ENCODE measurements at places on chromosomes 5 and 9.

GRCh38 chr9:135663857-135664256 lies 748 bp downstream of the LCN9 start:
- no peak for DNase-seq

DNA sequence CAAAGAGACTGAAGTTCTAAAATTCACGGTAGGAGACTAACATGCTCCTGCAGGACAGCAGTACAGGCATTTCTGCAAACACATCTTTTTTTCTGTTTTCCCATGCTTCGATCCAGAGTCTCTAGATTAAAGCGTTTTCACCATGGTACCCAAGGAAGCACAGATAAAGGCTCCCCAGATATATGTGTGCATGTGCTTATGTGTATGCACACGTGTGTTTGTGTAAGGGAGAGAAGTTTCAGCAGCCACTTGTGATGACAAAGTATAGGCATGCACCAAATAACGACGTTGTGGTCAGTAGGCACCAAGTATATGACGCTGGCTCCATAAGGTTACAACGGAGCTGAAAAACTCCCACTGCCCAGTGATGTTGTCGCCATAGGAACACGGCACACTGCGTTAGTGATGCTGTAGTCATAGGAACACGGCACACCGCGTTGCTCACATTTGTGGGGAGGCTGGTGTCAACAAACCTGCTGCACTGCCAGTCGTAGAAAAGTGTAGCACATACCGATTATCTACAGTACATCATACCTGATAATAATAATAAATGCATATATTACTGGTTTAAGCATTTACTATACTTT lies 21.7 kb downstream of the MED10 start:
- no peak for DNase-seq

DNA sequence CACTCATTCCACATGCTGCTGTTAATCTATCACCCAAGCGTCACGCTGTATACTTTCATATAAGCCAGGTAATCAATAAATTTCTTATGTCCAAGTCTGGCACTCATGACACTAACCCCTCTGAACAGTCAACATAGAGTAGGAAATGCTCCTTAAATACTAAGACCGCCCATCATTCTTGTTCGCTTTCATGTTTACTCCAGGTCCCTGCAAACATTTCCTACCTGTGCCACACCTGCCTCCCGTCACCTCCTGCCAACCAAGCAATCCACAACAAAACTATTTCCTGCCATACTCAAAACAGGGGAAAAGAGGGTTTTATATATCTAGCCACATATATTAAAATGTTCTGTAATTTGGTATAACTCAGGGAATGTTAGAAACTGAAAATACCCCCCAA lies 39.0 kb downstream of the ZFR start:
- no peak for DNase-seq

GRCh38 chr9:78664370-78664769 lies 367.4 kb downstream of the PSAT1 start:
- DNase-seq: no peak

DNA sequence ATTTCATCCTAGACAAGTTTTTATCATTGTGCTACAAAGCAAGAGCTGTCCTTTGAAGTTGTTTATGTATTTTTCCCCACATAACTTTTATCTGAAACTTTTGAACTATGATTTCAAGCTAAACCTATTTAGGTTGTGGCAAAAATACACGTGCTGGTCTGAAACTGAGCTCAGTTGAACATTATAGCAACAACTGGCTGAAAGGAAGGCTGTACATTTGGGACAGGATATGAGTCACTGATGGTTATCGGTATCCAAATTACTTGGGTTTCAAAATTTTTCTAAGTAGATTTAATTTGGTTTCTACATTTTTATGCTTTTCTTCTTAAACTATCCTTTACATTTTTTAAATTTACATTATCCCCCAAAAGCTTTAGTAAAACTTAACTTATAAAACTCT lies 627.3 kb upstream of the NUDT12 start:
- DNase-seq: no peak

GRCh38 chr9:10204276-10204675 lies 408.5 kb downstream of the PTPRD start:
- no peak for DNase-seq

DNA sequence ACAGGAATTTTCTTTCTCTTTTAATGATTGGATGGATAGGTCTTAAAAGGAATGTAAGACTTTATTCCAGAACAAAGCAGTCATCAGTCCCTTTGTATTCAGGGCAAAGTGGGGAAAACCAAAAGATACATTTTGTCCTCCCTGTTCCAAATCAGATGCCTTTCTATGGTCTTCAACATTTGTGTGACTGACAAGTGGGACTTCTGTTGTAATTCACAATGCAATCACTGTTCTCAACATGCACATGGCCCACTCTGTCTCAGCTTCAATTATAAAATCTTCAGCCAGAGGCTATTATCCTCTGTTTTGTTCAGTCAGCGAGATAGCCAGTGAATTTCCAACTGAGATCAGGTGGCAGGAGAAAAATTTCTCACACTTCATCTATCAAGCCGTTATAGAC lies 95.5 kb upstream of the ERBIN start:
- DNase-seq: no peak

DNA sequence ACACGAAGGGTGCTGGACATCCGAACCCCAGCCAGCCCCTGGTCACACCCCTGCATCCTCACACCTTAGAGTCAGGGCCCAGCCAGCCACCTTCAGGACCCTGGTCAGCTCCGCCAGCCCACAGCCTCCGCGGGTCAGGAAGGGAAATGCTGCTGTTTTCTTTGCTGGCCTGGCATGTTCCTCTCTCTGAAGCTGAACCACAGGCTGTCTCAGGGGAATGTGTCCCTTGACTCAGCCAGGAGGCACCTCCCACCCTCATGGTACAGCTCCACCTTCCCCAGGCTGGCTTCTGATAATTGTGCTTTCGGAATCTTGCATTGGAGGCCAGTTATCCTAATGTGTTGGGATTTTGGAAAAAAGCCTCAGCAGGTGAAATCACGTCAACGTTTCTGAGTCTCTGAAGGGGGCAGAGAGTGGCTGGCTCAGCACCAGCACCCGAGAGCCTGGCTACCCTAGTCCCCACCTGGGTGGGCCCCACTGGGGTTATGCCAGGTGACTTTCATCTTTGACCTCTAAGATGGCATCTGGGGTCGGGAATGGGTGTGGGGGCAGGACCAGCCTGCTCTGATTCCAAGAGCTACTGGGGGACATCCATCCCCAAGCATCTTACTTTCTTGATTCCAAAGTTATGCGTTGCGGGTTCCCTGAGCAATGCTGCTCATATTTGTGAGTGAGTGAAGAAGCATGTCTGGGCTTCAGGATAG lies 9.8 kb upstream of the OLFM1 start:
- no peak for DNase-seq

DNA sequence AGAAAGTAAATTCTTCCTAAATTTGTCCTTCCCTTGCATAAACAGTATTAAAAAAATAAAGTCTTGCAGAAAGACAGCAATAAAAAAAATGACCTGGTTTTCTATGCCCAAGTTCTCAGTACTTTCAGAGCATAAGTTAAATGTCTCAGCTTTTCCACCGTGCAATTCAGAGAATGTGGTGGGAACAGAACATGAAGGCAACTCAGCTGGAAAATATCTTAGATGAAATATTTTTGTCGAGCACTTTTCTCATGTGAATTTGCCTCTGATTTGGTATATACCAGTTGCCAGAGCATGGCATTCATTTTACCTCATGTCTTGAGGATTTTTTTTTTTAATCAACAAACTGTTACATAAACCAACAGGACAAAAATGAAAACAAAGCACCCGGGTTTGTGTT lies 176.1 kb downstream of the CETN3 start:
- no peak for DNase-seq

DNA sequence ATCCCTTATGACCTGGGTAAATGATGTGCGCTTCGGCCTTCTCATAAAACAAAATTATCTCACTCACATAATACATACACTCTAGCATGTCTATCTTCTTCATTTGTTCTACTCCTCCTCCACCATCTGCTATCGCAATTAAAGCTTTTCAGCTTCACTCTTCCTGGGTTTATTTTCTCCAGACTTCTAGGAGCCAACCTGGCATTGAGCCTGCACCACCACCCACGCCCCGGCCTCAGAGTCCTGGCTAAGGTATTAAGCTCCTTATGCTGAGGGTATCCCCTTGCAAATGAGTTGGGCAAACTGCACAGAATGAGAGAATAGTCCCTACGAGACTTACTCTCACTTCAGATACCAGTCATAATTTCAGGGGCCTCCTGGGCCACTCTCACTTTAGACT lies 236.1 kb upstream of the CDH12 start:
- DNase-seq: no peak

GRCh38 chr5:179852993-179853547 lies 5.5 kb downstream of the MRNIP start:
- no peak for DNase-seq

- DNase-seq: no peak
These were observed 114.5 kb downstream of the FER start for GRCh38 chr5:108862211-108862610.

- DNase-seq: no peak
These were observed 16.5 kb downstream of the PFDN1 start for GRCh38 chr5:140286424-140286823.

- DNase-seq: no peak
These were observed 98.2 kb upstream of the ALDH1A1 start for GRCh38 chr9:73050887-73051550.
